ENCODE measurements at places on chromosomes 12 and 14.

DNA sequence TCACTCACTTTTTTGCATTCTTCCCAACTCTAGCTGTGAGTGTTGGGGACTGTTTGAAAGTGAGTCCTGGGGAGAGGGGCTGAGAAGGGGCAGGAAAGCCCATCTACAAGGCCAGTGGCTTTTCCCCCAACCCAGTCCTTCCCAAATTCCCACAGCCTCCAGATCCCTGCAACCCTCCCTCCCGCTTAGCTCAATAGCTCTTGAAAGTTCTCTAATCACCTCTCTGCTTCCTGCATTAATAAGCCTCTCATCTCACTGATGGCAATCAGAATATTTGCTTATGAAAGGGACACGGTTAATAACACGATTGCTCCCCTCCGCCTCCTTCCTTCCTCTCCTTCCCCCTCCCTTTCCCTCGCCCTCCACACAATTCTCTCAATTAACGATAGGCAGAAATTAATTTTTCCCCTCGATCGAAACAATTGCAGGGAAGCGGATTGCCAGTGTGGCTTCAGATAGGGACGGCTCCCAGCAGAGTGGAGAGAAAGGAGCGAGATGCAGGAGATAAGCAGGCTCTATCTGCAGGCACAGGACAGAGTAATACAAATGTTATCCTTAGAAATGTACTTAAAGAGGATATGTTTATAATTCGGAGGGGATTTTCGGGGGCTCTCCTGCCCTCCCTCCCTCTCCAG, 15.1 kb upstream of the GPATCH2L start:
- no peak for DNase-seq
- peaks cover 33% of the 10 kb centered on the region for H3K27me3 ChIP-seq
- H3K4me1 ChIP-seq: no peaks in the 10 kb centered on the region
- no peak overlapping the region for H3K4me3 ChIP-seq
- no peaks in the 10 kb centered on the region for H3K36me3 ChIP-seq

- no peak overlapping the region for H3K27ac ChIP-seq
- H3K36me3 ChIP-seq: no peaks in the 10 kb centered on the region
- H3K4me1 ChIP-seq: peaks cover 37% of the 10 kb centered on the region
- H3K27me3 ChIP-seq: no peaks in the 10 kb centered on the region
Measured at GRCh38 chr12:92295523-92295922, 149.9 kb upstream of the BTG1 start.

DNA sequence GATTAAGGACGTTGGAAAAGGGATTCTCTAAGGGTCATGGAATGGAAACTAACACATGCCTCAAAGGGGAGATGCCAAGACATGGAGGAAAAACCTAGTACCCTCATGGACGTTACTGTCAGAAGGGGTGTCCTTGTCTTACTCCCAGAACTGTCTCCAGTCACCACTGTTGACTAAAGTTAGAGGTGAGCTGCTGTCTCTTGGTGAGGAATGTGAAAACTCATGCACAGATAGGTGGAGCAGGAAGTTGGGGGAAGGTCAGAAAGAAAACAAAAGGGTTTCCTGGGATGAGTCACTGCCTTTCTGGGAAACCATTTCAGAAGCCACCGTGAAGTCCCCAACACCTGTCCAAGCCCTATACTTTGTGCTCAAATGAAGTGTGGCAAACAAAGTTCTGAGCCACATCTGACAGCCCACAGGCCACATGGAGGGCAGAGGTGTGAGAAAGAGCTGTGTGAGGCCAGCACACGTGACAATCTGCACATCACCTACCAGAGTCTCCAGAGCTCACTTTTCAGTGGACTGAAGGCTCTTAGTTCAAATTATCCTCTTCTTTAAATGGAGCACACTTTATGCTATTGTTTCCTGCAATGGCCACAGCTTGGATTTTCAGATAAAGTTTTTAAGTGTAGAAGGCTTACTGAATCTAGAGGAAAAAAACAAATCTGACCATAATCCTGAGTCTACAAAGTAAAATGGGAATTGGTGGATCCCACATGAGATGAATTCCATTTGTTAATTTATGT, 92.9 kb upstream of the EGLN3 start:
- peak; percentile 8 for DNase-seq
- H3K4me3 ChIP-seq: no peak overlapping the region
- H3K27ac ChIP-seq: peak overlapping the region; percentile 56
- H3K4me1 ChIP-seq: peaks cover 37% of the 10 kb centered on the region
- no peaks in the 10 kb centered on the region for H3K36me3 ChIP-seq

DNA sequence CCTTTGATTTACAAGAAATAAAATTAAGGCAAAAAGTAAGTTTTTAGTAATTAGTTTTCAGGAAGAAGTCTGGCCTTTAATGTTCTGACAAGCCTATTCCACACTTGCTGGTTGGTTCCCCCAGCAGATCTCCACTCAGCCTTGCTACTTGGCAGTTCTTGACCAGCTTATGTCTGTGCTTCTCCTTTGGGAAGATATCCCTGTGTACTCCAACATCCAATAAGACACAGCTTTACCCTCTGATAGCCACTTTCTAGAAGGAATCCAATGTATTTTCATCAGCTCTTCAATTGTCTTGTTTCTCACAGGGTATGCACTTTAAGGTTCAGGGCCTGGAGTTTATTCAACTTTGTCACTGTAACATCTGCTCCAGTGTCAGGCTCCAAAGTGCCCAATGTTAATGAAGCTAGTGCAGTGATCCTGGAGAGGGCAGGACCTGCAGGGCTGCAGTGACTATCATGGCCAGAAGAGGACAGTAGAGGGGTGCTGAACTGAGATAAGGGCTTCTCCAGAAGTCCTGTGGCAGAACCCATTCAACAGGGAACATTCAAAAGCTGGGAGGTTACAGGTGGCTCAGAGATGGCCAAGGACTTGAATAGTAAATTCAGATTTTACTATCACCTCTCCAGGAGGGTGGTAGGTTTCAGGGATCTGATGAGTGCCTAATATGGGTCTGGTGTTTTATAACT, 22.9 kb downstream of the JKAMP start:
- no peak overlapping the region for H3K4me3 ChIP-seq
- H3K4me1 ChIP-seq: peaks cover 6% of the 10 kb centered on the region
- no peak overlapping the region for H3K27ac ChIP-seq
- DNase-seq: peak; percentile 7
- no peaks in the 10 kb centered on the region for H3K27me3 ChIP-seq
